Trophoblast cell (in vitro differentiated cells and primary cell): ENCODE measurements at places on chromosomes 1 and 21.
A peak's percentile ranks its signal among the peaks of the same experiment; 100 is the strongest.

DNA sequence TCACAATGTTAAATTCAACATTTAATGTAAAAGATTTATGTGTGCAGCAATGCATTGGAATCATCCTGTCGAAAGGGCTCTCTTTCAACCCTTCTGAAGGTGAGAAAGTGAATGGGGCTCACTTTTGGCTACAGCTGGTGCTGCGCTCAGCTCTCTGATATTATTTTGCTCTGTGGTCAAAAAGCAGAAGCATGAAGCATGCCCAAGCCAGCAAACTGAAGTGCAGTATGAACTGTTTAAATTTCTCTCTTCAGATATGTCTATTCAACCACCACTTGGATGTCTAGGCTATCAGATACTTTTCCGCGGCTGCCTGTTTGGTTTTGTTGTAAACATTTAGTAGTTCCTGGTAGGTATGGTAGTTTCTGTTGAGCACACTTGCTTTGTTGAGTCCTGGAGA, 216.9 kb upstream of the TMPRSS15 start:
- H3K4me1 ChIP-seq: no peaks in the 10 kb centered on the region
- no peak for DNase-seq
- no peaks in the 10 kb centered on the region for H3K27me3 ChIP-seq
- no peak overlapping the region for H3K4me3 ChIP-seq

DNA sequence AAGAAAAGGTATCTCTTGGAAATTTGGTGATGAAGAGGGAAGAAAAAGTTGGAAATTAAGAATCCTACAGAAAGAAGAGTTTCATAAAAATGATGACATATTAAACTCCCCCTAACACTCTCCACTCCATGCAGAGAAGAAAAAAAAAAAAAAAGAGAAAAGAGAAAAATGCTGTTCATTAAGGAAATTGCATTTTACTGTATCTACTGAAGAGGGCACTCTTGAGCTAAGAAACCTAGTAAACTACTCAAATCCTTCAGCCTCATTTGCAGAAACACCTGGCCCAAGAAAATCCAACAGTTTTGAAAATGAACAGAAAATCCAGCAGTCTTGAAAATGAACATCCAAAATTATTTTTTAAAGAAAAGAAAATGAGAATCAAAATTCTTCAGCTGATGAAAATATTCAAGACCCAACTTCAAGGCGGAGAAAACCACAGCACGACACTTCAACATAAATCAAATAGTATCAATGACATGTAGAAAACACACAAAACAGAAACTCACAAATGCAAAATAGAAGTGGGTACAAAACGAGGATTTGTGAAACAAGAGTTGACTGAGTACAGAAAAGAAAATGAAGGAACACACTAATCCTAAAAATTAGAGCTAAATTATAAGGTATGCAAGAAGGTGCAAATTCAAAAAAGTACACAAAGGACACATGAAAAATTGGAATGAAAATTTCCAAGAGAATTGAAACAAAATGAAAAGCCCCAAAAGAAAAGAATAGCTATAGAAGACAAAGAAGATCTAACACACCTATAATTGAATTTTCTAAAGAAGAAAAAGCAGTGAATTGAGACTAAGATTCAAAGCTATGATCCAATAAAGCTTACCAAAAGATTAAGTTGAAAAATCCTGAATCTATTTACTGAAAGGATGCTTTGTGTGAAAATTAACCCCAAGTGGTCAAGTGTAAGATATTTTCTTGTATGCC, 73.2 kb upstream of the DNAJC6 start:
- no peaks in the 10 kb centered on the region for H3K36me3 ChIP-seq
- no peaks in the 10 kb centered on the region for H3K27me3 ChIP-seq
- no peaks in the 10 kb centered on the region for H3K4me1 ChIP-seq
- H3K27ac ChIP-seq: no peak overlapping the region
- H3K4me3 ChIP-seq: no peak overlapping the region

DNA sequence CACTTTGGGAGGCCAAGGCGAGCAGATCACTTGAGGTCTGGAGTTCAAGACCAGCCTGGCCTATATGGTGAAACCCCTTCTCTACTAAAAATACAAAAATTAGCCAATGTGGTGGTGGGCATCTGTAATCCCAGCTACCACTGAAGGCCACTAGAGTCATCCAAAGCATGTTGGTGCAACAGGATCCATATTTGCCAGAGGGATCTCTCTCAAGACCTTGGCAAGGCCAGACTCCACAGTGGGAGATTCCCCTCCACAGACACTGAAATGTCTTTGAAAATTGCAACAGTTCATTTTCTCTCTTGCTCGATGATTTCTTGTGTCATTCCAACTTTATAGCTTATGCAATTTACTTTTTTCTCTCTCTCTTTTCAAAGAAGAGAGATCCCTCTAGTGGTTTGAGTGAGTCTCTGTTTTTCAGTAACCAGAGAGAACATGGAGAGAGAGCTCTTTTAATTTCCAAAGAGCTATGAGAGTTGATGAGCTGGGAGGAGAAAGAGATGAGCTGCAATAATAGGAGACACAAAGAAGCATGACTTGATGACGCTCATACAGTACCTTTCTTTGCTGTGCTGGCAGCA, 176.8 kb upstream of the USP25 start:
- no peak for DNase-seq
- no peak overlapping the region for H3K27ac ChIP-seq
- H3K27me3 ChIP-seq: no peaks in the 10 kb centered on the region
- no peaks in the 10 kb centered on the region for H3K36me3 ChIP-seq

DNA sequence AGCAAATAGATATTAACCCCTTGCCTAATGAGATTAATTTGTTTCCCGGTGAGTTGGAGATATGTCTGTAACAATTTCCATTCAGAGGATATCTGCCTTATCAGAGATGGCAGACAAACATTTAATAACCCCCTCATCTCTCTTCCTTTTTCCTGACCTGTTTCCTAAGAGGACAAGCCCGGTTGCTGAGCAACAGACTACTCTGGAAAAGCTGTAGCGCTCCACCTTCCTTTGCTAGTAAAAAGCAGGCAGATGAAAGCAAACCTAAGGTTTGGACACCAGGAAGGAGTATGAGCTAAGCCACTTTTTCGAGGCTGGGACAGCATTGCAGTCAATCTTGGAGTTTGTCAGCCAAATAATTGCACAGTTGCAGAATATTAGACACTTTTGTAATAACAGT, 82.4 kb downstream of the RGS21 start:
- H3K27ac ChIP-seq: no peak overlapping the region
- H3K4me1 ChIP-seq: no peaks in the 10 kb centered on the region
- DNase-seq: no peak
- no peak overlapping the region for H3K4me3 ChIP-seq
- H3K36me3 ChIP-seq: no peaks in the 10 kb centered on the region

- no peak overlapping the region for H3K27ac ChIP-seq
- H3K4me1 ChIP-seq: no peaks in the 10 kb centered on the region
Observed at GRCh38 chr1:170445096-170445495, 86.9 kb upstream of the GORAB start.

DNA sequence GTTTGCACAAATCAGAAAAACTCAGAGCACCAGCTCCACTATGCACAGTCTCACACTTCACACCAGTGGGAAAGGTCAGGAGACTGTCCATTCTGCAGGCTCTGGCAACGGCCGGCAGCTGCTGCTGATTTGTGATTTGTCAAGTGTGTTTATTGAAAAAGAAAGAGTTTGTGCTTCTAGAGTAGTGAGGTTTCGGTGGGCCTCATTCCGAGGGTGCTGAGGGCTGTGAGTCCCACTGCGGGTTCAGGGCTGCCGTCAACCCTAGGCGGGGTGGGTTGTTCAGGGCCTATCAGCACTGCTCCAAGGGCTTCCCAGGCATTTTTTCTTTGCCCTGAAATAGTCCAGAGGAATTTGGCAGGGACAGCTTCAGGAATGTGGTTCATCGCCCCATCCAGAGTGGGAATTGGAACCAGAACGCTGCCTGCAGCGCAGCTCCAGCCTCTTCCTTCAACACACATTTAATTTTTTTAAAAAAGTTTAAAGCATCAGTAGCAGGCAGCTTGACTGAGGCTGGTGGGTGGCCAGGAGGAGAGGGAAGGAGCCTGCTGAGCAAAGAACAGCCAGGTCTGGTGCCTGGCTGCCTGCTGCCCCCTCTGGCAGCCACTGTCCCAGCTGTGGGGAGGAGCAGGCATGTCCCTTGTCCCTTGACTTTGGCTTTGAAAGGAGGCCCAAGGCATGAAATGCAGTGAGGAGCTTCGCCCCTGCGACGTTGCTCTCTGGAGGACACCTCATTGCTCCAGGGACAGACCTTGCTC, 19.7 kb downstream of the STUM start:
- no peak for DNase-seq
- no peaks in the 10 kb centered on the region for H3K27me3 ChIP-seq
- no peak overlapping the region for H3K27ac ChIP-seq
- H3K4me3 ChIP-seq: no peak overlapping the region
- H3K36me3 ChIP-seq: no peaks in the 10 kb centered on the region

DNA sequence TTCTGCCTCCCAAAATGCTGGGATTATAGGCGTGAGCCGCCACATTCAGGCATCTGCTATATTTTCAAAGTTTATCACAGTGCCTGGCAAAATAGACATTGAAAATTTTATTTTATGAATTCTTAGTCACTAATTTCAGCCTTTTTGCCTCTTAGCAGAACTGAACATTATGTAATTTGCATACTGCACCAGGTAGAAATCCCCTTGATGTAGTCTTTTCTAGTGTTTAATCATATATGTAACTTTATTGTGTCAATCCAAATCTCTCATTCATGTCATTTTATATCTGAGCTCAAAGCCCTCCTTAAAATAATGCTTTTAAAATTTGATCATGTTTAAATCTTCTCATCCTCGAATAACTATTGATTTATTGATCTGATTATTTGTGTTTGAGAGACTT, 19.2 kb downstream of the WDTC1 start:
- H3K4me1 ChIP-seq: no peaks in the 10 kb centered on the region
- H3K27me3 ChIP-seq: no peaks in the 10 kb centered on the region
- DNase-seq: no peak

DNA sequence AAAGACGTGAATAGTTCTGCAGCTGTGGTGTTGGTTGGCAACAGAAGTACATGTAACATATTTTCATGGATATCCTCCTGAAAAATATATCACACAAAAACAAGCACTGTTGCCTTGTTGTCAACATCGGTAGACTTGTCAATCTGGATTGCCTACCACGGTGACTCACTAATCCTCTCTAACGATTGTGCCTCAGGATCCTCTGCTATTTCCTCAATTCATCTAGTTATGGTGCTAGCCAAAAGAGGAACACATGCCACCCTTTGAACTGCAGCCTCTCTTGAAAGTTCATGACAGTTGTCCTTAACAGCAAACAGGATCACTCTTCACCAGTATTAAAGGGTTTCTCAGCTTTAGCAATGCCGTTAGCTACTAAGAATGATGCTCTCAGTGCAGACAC, 25.7 kb downstream of the RASAL2 start:
- no peak overlapping the region for H3K27ac ChIP-seq
- H3K4me1 ChIP-seq: peaks cover 11% of the 10 kb centered on the region
- no peaks in the 10 kb centered on the region for H3K36me3 ChIP-seq
- no peaks in the 10 kb centered on the region for H3K27me3 ChIP-seq

DNA sequence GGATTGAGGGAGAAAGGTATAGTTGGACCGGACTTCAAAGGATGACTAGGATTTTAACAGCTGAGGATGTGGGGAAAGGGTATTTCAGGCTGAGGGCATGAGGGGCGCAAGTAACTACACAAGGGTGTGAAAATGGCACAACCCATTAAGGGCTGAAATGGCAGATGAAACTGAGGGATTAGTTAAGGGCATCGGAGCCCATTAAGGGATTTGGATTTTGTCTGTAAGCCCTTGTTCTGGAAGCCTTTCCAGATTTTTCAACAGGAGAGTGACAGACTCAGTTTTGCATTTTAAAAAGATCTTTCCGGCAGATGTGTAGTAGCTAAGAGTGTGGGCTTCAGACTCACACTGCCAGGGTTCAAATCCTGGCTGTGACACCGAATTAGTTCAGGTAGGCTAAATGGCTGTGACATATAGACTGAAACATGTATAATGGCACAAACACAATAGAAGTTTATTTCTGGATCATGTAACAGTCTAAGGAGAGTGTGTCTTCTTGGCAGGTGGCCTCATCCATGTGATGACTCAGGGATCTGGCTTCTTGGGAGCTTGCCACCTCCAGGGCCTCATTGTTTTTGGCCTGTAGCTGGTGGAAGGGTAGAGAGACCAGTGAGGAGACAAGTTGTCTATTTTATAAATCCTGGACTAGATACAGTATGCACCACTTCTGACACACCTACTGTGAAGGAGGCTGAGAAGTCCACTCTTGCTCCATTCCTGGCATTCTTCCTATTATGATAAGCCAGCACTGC, 49.6 kb downstream of the UBE2T start:
- H3K4me3 ChIP-seq: no peak overlapping the region
- H3K4me1 ChIP-seq: no peaks in the 10 kb centered on the region
- DNase-seq: peak; percentile 24
- H3K27ac ChIP-seq: no peak overlapping the region
- H3K36me3 ChIP-seq: no peaks in the 10 kb centered on the region
- no peaks in the 10 kb centered on the region for H3K27me3 ChIP-seq

DNA sequence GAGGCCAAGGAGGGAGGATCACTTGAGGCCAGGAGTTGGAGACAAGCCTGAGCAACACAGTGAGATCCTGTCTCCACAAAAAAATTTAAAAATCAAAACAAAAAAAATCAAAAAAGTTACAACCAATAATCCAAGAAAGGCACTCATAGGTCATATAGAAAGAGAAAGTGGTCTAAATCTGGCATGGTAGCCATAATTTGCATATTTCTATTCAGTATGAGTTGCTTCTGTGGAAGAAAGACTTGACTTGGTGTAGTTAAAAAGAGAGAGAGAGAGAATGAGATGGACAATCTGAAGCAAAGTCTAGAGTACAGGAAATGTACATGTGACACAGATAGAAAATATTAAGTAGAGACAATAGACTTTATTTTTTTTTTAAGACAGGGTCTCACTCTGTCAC, 22.5 kb downstream of the JMJD4 start:
- H3K27me3 ChIP-seq: no peaks in the 10 kb centered on the region
- no peaks in the 10 kb centered on the region for H3K4me1 ChIP-seq
- no peak overlapping the region for H3K27ac ChIP-seq
- no peak for DNase-seq
- no peak overlapping the region for H3K4me3 ChIP-seq
- no peaks in the 10 kb centered on the region for H3K36me3 ChIP-seq

DNA sequence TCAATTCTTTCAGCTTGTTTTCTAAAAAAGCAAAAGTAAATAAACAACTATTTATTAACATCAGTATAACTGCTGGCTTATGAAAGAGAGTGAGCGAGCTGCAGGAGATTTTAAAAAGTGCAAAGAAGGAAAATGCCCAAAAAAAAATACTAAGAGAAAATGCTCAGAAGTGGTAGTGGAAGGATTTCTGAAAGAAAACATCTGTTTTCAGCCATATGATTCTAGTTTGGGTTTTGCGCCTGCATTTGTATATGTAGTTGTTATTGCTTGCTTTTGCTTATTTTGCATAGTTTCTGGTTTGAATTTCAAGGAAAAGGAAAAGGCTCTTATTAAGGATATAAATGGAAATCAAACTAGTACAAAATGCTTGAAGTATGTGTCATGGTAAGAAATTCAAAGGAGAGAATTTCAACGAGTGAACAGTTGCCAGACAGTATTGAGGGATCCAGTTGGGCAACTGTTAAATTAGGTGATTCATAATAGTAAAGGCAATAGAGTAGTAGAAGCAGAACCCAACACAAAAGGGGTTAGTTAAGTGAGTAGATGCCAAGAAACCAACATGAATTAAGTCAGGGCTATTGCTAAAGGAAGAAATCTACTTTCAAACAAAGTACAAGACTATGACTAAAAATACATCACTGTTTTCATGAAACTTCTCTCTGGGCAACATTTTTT, 1.2 kb downstream of the GBP5 start:
- H3K4me3 ChIP-seq: no peak overlapping the region
- H3K27ac ChIP-seq: no peak overlapping the region
- peak; percentile 14 for DNase-seq

- peaks cover 38% of the 10 kb centered on the region for H3K36me3 ChIP-seq
- no peaks in the 10 kb centered on the region for H3K4me1 ChIP-seq
- no peaks in the 10 kb centered on the region for H3K27me3 ChIP-seq
- no peak overlapping the region for H3K4me3 ChIP-seq
- no peak overlapping the region for H3K27ac ChIP-seq
Observed at GRCh38 chr1:225851805-225852204, 30.4 kb downstream of the TMEM63A start.
